ENCODE measurements at places on chromosomes 7 and 10. TPM values are rescaled to one million over a fixed set of nuclear protein-coding genes. Genes with fewer than 3 reads are reported as not detected.

DNA sequence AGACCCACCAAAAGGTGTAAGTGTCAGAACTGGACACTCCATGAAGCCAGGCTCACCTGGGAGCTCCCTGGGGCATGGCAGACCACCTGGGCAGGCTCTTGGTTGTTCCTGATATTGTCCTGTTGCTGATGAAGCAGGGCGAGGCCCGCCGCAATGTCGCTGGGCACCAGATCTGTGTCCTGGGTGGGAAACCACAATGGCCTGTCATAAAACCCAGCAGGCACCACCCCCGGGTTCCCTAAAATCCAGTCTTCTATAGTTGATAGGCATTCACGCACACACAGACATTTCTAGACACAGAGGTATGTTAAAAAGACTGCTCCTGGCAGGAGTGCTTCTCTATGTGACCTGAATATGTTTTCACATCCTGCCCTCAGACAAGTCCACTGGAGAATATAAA, 15.0 kb downstream of the DAGLB start:
- no peak for DNase-seq
- H3K4me1 ChIP-seq: peaks cover 5% of the 10 kb centered on the region
- no peak overlapping the region for H3K27ac ChIP-seq

DNA sequence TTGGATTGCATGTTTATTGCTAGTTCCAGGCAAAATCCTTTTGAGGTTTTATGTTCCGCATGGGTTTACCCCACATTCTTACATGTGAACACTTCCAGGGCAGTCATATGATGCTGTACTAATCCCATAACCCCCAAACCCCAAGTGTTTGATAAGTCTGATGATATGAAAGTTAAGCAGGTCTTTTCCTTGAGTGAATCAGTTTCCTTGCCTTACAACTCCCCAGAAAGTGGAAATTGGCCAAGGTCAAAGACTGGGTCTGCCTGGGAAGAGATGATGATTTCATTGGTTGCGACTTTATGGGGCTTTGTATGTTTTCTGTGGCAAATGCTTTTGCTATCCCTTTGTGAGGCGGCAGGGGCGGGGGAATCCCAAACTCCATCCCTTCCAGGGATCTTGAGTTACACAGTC, 24.7 kb downstream of the AFAP1L2 start:
- no peaks in the 10 kb centered on the region for H3K36me3 ChIP-seq
- no peak overlapping the region for H3K27ac ChIP-seq
- DNase-seq: no peak
- H3K4me1 ChIP-seq: no peaks in the 10 kb centered on the region

GRCh38 chr7:157293413-157293788, 43.4 kb upstream of the DNAJB6 start:
- H3K36me3 ChIP-seq: no peaks in the 10 kb centered on the region
- no peak overlapping the region for H3K4me3 ChIP-seq
- no peaks in the 10 kb centered on the region for H3K27me3 ChIP-seq
- no peaks in the 10 kb centered on the region for H3K4me1 ChIP-seq
- no peak overlapping the region for H3K27ac ChIP-seq

ATG9B gene
- total RNA-seq: 0.18 TPM

- H3K27me3 ChIP-seq: no peaks in the 10 kb centered on the region
- H3K4me3 ChIP-seq: no peak overlapping the region
- H3K4me1 ChIP-seq: no peaks in the 10 kb centered on the region
- H3K36me3 ChIP-seq: no peaks in the 10 kb centered on the region
- no peak for DNase-seq
Measured at GRCh38 chr7:147771344-147771743, 819.2 kb upstream of the C7orf33 start.

HMX3 gene
- total RNA-seq: not detected

GRCh38 chr7:26514633-26515032, 223.0 kb downstream of the SNX10 start:
- no peaks in the 10 kb centered on the region for H3K36me3 ChIP-seq
- H3K4me3 ChIP-seq: no peak overlapping the region
- H3K27me3 ChIP-seq: no peaks in the 10 kb centered on the region
- no peak for DNase-seq
- H3K27ac ChIP-seq: no peak overlapping the region
- no peaks in the 10 kb centered on the region for H3K4me1 ChIP-seq

MEOX2 gene
- total RNA-seq: under 0.01 TPM

Measured in IMR-90 (cell line).